ENCODE measurements at places on chromosomes 3 and 15.

GRCh38 chr3:126939338-126939718 lies 43.6 kb upstream of the PLXNA1 start:
- no peak for DNase-seq

GRCh38 chr3:57966829-57967228 lies 41.4 kb upstream of the FLNB start:
- DNase-seq: no peak

GRCh38 chr3:132756108-132756650 lies 34.0 kb upstream of the NPHP3 start:
- DNase-seq: peak; percentile 18

DNA sequence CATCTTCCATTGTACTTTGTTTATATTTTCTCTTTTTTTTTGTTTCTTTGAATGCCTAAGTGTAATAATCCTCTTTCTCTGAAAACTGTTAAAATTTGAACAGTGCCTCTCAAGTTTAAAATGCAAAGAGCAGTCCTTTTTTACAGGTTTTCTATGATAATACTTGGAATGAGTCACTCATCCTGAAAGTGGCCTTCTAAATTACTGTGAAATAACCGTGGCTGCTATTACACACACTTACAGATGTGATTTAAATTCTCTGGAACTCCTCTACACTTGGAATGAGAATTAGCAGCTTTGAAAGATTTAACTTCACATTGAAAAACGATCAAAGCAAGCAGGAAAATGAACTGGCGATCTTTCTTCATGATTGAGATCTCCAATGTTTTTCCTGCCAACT lies 105.9 kb downstream of the ROBO1 start:
- peak; percentile 44 for DNase-seq

- no peak for DNase-seq
These were observed 61.9 kb upstream of the STXBP5L start for GRCh38 chr3:120846073-120846472.

DNA sequence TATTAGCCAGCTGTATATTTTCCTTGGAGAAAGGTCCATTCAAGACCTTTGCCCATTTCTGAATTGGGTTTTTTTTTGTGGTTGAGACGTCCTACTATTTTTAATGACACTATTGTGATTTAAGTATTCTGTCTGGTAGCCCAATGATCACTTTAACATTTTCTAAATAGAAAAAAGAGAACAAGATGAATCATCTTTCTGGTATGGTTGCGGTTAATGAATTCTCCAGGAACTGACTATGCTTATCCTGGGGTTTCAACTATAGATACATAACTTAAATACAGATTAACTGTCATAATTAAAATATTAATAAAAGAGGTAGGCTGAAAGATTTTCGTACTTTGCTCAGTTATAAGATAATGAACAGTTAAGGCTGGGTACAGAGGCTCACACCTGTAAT lies 51.9 kb downstream of the PBRM1 start:
- peak; percentile 20 for DNase-seq

- DNase-seq: peak; percentile 23
These were observed 52.3 kb upstream of the ADAMTS9 start for GRCh38 chr3:64739971-64740631.

DNA sequence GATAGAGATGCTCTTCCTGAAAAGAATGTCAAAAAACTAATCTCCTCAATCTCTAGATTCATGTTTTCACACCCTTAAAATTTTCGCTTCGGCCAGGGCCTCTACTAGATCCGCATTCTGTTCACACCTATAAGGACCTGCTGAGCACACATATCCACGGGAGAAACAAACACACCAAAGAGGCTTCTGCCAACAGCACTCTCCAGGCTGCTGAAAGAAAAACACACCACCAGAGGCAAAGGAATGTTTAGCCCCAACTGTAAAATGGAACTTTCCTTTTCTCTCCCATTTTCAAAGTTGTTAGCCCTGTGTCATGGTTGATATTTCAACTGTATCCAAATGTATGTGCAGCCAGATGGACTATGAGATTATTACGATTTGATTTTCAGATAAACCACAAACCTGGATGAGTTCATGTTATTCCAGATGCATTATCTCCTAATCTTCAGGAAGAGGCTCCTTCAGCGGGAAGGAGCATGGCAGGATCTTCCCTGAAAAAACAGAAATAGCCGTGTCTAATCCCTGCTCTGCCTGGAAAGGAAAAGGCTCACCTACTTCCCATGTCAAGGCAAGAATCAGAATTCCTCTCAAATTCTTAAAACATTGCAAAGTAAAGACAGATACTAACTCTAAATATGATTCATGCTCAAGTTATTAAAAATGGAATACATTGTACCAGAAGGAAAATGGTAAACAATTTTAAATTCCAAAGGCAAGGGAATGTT lies 442.7 kb upstream of the NR2F2 start:
- no peak for DNase-seq

DNA sequence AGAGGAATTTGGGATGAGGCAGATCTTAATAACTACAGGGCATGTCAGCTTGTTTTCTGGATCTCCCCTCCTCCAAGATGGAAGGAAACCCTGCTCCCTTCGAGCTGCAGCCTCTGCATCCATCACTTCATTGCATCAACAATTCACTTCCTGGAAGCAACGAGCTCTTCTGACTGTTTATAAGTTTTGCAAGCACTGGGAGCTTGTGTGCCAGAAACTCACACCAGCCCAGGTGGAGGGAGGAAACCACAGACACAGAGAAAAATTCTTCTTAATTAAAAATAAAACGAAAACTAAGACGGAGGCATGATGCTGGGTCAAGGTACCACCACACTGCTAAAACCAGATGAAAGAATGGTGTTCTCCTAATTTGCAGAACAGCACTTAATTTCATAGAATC lies 10.6 kb downstream of the LRIG1 start:
- DNase-seq: no peak

GRCh38 chr3:36734742-36735141 lies 29.6 kb downstream of the DCLK3 start:
- DNase-seq: no peak

DNA sequence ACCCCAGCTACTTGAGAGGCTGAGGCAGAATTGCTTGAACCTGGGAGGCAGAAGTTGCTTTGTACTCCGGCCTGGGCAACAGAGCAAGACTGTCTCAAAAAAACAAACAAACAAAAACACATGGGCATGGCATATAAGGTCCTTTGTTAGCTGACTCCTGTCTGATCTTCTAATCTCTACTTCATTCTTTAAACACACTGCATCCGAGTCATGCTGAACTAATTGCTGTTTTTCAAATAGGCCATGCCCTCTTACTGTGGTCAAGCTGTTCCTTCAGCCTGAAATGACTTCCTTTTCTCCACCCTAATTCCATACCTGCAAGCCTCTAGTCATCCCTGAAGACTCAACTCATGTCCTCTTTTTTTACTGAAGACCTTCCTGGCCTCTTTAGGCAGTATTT lies 22.3 kb upstream of the SLMAP start:
- DNase-seq: no peak

DNA sequence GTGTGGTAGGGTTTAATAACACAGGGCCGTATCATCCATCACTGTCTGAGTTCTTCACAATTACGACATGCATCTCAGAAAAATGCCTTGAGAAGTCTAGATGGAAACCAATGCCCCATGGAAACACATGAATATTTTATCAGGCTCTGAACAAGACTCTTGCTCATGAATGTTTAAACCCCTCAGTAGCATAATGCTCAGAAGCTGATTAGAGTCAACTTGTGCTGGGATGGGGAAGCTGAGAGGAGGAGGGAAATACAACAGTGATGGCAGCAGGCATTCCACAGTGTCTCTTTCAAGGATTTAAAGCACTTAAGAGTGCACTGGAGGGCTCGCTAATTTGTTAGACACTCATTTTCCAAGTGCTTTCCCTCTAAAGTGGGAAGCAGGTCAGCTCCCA lies 3.8 kb downstream of the GPR156 start:
- no peak for DNase-seq

DNA sequence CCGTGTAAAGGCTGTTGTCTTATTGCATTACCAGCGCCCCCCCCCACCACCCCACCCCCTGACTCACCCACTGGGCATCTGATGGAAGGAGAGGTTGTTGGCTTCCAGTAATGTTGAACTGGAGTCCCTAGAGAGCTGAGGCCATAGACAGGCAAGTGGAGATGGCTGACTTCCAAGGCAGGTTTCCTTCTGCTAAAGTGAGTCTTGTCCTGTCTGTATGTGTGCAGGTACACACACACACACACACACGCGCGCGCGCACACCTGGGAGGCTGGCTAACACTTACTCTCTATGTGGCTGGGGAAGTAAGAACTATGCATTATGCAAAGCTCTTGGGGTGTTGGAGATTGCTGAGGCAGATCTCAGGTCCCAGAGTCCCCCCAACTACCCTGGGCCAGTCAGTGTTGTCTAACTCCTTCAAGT lies 1.6 kb upstream of the KY start:
- no peak for DNase-seq

DNA sequence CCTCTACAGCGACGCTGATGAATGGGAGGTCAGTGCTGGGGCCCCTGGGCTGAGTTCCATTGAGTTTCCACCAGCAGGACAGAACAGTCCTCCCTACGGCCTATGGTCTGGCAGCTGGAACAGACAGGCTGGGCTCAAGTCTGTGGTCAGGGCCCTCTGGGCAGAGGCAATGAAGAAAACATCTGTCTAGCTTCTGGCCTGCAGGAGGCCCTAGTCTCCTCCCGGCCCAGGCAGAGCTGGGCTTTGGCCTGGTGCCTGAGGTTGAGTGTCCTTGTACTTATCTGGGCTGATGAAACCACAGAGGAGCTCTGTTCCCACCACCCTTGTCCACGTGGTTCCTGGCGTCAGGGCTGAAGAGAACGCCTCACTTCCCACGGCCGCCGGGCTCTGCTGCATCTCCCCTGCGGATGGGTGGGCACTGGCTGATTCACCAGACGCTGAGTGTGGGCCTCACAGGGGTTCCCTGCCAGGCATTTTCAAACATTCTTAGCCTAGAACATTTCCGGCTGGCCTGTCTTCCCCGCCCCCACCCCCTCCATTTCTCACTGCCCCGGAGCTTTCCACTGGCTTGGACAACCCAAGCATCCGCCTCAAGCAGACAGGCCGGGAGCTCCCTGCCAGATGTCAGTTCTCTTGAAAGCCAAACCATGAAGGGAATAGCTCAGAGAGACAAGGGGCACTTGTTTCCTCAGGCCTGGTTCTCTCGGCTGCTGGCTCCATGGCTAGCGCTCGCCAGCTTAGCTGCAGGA lies 20.3 kb downstream of the PPCDC start:
- peak; percentile 99 for DNase-seq

- DNase-seq: no peak
These were observed 402.4 kb downstream of the MAGI1 start for GRCh38 chr3:65636326-65636725.

DNA sequence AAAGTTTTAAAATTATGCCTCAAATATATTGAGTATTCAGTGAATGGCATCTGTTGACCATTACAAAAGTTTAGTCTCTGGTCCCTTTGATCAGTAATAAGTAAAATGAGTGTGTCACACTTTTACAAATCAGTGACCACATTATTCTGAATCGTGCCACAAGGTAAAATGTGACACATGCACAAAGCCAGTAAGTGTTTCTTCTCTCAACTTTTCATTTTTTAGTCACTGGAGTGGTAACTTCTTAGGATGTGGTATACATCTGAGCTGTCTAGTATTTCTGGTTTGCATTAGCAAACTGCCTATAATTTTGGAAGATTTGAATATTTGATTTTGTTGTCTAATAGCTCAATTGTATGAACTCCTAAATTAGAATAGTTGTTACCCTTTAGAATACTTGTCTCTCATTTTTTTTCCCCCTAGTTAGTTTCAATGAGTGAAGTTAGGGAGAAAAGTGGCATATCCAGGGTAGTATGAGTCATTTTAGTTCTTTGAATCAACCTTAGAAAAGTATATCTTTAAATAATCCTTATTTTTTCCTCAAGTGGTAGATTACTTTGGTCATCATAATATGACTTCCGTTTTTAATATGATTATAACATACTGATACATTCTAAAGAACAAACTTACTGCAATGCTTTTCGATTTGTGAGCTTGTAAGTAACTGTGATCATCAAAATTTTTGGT lies 18.1 kb downstream of the DNAJC13 start:
- DNase-seq: no peak

DNA sequence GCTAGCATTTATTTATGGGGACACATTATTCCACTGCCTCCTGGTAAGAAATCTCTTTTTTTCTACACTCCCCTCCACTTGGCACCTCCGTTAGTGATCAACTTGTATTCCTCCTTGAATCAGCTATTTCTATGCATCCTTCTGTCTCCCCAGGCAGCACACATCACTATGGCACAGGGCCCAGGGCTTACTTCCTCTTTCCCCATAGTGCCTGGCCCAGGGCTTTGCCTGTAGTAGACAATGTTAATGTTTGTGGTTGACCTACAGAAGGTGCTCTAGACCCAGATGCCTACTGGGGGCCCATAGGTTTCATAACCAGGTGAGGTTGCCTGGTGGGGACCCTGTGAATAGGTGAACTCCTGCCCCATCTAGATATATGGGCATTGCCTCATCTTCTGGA lies 44.9 kb downstream of the EPHB1 start:
- DNase-seq: no peak

DNA sequence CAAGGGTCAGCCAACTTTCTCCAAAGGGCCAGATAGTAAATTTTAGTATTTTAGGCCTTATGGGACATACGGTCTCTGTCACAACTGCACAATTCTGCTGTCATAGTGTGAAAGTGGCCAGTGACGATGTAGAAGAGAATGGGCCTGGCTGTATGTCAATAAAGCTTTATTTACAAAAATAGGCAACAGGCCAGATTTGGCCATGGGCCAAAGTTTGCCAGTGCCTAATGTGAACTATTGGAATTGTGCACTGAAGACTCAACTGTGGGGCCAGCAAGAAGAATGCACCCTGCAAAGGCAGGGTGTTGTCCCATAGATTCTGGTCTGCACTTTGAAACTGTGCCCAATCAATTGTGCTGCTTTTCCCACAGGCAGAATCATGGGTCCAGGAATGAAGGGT lies 69.4 kb upstream of the PRR23E start:
- DNase-seq: no peak

DNA sequence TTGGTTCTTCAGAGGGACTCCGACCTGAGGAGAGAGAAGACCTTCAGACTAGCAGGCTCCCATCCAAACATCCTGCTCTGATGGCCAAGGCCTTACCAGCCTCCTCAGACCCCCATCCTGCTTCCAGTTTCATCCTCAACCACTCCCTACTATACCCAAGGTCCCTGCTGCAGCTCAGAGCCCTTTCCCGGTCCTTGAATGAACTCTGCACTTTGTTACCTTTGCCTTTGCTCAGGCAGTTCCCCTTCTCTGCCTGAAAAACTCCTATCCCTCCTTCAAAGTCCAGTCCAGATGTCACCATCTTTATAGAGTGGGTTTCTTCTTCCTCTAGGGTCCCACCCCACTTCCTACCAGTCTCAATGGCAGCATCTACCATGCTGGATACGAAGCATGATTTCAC lies 13.1 kb downstream of the EFCAB12 start:
- DNase-seq: no peak

DNA sequence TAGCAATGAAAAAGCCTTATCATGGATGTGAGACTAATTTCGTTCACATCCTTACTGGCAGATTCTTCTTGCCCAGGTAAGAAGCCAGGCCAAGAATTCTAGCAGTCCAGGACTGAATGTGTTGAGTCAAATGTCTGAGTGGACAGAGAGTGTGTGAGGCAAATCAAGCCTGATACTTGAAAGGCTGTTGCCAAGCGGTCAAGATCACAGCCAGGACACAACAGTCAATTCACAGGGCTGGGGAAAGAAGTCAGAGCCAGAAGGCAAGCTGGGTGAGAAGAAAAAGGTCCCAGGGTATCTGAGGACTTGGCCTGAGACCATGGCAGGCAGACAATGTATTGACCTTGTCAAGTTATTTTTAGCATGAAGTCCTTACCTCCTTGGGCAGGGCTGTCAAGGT lies 301.3 kb downstream of the ZNF385D start:
- no peak for DNase-seq

Data from astrocyte of the cerebellum (primary cell).